NCI-H2107 (cell line): ENCODE measurements at places on chromosomes 6 and 20.

DNA sequence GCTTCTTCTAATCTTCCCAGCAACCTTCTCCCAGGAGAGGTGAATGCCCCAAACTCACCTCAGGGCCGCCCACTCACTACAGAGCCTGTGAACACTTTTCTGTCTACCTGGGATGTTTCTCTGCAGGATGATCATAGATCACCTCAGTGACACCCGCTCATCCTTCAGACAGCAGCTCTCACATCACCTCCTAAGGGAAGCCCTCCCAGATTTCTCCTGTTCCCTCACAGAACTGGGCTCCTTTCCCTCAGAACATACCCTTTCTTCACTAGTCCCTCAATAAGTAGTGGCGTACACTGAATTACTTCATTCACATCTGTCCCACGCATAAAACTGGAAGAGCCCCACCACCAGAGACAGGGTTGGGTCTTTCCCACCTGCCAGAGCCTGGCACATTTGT lies 57.8 kb downstream of the CDK5RAP1 start:
- no peak for DNase-seq

GRCh38 chr6:384898-385297 lies 6.7 kb upstream of the IRF4 start:
- no peak for DNase-seq

GRCh38 chr6:131982740-131983259 lies 31.6 kb upstream of the CCN2 start:
- no peak for DNase-seq

DNA sequence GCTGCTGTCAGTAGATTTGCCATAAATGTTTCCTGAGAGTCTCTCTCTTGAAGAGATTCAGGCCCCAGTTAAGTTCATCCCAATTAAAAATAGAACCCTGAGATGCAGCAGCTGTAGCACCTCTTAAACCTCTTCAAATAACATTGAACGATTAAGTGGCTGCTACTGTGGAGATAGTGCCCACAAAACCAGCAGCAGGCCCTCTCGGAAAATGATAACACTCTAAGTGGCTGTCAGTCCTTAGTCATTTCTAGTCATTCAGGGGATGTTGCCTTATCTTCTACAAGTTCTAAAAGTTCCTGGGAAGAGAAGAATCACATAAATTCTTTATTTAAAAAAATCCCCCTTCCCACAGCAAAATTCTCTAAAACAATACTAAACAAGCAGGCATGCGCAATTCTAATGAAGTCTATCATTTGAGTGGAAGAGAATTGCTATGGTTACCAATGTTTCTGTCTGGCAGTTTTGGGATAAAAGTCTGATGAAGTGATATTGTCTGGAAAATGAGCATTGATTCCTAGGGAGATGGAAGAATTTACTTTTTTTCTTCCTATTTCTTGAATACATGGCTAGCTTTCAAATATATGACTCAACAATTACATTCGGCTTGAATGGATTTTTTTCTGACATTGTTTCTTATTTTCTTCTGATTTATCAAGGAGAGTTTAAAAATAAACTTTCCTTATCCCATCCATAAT lies 131.9 kb downstream of the TRMT11 start:
- no peak for DNase-seq

GRCh38 chr6:48087448-48087847 lies 23.5 kb downstream of the PTCHD4 start:
- DNase-seq, result no peak

- no peak for DNase-seq
These were observed 39.3 kb downstream of the ATXN1 start for GRCh38 chr6:16721977-16722376.
